Hematopoietic multipotent progenitor cell (in vitro differentiated cells): ENCODE measurements at places on chromosomes 7 and 10. TPM values are rescaled to one million over a fixed set of nuclear protein-coding genes. Genes with fewer than 3 reads are reported as not detected.

The LIPN gene
- not detected for total RNA-seq

The C10orf62 gene
- not detected for total RNA-seq

The EIF3B gene
- total RNA-seq = 117 TPM

The PRLHR gene
- total RNA-seq = not detected

The SLC26A3 gene
- total RNA-seq = not detected

The PGAM2 gene
- 0.81 TPM for total RNA-seq

The MRLN gene
- not detected for total RNA-seq

The SPDYE18 gene
- 0.54 TPM for total RNA-seq

The LRIT1 gene
- not detected for total RNA-seq

The TAS2R41 gene
- 1.3 TPM for total RNA-seq

The PALD1 gene
- total RNA-seq = 4.8 TPM

The ST8SIA6 gene
- total RNA-seq = 38.0 TPM

The RPP38 gene
- 11.0 TPM for total RNA-seq
